Activated CD4-positive, alpha-beta memory T cell treated with anti-CD3 and anti-CD28 coated beads for 36 hours (primary cell): ENCODE measurements at places on chromosomes 1 and 21. TPM values are rescaled to one million over a fixed set of nuclear protein-coding genes. Genes with fewer than 3 reads are reported as not detected.

Gene FAAH
- total RNA-seq, result 5.3 TPM

Gene ENAH
- total RNA-seq, result 0.95 TPM

Gene SPRR2E
- total RNA-seq, result not detected

Gene NTRK1
- 6.7 TPM for total RNA-seq

Gene AKR7A3
- 0.80 TPM for total RNA-seq

- peaks cover 6% of the 10 kb centered on the region for H3K27me3 ChIP-seq
- DNase-seq, result peak; percentile 15
These were observed 17.1 kb downstream of the ZP4 start for GRCh38 chr1:237873487-237874211.

DNA sequence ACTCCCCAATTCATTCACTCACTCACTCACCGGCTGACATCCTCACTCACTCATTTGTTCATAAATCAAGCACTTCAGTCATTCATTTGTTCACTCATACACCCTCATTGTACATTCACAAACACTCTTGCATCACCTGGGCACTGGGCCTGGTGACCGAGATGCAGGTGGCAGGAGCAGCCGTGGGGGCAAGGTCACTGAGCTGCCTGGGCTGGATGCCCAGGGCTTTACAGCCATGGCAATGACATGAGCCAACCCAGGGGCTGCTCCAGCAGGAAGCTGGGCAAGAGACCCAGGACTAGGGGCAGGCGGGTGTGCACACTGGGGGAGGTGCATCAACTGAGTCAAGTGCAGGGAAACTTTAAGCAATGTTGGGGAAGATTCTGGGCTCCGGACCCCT is 113.6 kb upstream of the IGSF21 start:
- no peak overlapping the region for H3K4me3 ChIP-seq
- peaks cover 5% of the 10 kb centered on the region for H3K27me3 ChIP-seq
- H3K4me1 ChIP-seq, result no peaks in the 10 kb centered on the region
- no peak overlapping the region for H3K27ac ChIP-seq

DNA sequence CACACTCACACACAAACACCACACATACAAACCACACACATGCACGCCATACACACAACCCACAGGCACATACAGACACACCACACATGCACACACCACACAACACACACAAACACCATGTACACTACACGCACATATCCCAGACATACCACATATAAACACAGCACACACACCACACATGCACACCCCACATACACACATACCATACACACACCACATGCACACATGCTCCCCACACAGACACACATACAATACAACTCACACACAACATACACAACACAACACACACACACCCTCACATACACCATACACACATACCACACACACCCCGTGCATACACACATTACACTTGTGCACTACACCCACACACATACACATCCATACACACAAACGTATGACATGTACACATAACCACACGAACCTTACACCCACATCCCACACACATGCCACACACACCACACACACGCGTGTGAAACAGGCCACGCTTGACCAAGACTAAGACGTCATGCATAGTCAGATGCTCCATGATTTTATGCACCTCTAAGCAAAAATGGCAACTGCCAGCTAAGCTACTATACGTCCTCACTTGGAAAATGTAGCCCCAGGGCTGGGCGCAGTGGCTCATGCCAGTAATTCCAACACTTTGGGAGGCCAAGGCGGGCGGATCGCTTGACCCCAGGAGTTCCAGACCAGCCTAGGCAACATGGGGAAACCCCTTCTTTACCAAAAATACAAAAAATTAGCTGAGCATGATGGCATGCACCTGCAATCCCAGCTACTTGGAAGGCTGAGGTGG is 77.4 kb upstream of the TMPRSS2 start:
- no peaks in the 10 kb centered on the region for H3K36me3 ChIP-seq
- no peaks in the 10 kb centered on the region for H3K4me1 ChIP-seq
- H3K27me3 ChIP-seq, result peaks cover 6% of the 10 kb centered on the region
- no peak for DNase-seq

GRCh38 chr1:167500283-167500860 is 18.0 kb downstream of the CD247 start:
- H3K4me3 ChIP-seq, result peak overlapping the region; percentile 64
- no peak for DNase-seq
- no peaks in the 10 kb centered on the region for H3K27me3 ChIP-seq
- peak overlapping the region; percentile 87 for H3K27ac ChIP-seq
- peaks cover 99% of the 10 kb centered on the region for H3K4me1 ChIP-seq

DNA sequence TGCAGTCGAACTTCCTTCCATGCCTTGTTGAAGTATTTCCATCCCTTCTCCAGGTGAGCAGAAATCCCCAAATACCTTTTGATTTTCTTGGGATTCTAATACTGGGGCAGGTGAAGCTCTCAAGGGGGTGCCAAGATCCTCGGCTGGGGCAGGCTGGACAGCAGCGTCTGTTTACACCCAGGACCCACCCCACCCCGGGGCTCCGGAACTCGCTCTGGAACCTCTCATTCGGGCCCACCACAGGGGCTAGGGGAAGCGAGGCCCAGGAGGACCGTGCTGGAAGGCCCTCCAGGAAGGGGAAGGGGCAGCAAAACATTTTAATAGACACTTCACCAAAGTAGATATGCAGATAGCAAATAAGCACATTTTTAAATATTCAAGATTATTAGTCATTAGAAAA is 161.9 kb upstream of the GORAB start:
- no peak overlapping the region for H3K4me3 ChIP-seq
- no peak overlapping the region for H3K27ac ChIP-seq
- no peaks in the 10 kb centered on the region for H3K27me3 ChIP-seq
- no peak for DNase-seq
- H3K4me1 ChIP-seq, result no peaks in the 10 kb centered on the region

- H3K4me1 ChIP-seq, result no peaks in the 10 kb centered on the region
- no peak for DNase-seq
- peaks cover 38% of the 10 kb centered on the region for H3K36me3 ChIP-seq
- no peak overlapping the region for H3K4me3 ChIP-seq
These were observed 48.1 kb downstream of the KIF21B start for GRCh38 chr1:200975458-200975857.

DNA sequence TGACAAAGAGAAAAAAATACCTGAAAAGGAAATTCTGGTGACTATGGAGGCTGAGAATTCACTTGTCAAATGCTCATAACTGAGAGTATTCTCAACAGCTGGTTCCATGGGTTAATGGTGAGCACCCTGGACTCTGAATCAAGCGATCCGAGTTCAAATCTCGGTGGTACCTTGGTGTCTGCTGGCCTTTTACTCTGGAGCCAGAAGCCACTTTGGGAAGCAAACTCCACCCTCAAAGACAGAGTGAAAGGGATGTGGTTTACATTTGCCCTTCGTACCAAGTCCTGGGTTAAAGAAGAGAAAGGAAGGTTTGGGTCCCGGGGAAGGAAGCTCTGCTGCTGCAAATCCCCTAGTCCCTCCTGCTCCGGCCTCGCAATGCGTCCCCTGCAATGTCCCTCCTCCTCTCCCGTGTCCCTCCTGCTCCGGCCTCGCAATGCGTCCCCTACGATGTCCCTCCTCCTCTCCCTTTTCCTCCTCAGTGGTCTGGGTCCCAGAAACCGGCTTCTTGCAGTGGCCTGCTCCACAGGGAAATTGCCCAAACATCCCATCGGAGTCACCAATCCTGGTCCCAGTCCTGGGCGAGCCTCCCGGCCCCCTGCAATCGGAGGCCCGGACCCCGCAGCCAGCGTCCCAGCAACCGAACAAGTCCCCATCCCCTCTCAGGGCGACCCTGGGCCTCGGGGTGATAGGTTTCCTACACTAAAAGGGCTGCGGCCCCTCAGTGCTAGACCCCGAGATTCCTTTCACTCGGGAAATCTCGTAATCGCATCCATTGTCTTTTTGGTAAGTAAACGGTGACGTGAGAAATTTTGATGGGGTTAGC is 129.4 kb downstream of the PPIAL4G start:
- H3K27ac ChIP-seq, result no peak overlapping the region
- peak overlapping the region; percentile 24 for H3K4me3 ChIP-seq
- peak; percentile 41 for DNase-seq
- peaks cover 51% of the 10 kb centered on the region for H3K27me3 ChIP-seq
- H3K4me1 ChIP-seq, result peaks cover 3% of the 10 kb centered on the region

DNA sequence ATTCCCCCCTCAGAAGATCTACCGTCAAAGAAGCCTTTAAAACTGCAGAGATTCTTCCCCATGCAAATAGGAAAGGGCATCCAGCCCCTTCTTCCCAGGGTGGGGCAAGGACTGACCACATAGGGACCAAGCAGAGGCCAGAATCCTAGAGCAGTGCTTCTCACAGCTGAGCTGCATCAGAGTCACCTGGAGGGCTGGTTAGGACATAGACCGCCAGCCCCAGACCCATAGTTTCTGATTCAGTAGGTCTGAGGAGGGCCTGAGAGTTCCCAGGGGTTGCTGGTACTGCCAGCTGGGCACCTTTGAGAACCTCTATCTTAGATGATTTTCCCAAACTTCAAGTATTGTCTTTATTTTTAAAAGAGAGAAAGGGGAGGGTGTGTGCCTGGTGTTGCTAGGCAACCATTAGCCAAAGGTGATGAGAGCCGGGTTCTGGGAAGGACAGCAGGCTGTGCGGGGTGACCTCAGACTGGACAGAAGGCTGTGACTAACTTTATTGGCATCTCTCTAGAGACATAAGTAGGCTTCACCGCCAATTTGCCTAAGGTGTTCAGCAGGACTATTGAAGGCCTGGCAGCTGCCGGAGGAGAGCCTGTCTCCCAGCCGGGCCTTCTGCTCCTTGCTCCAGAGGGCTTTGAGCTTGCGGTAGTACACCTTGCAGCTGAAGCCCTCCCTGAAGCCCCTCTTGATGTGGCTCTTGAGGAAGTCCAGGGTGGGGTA is 3.0 kb downstream of the SPATA46 start:
- no peaks in the 10 kb centered on the region for H3K4me1 ChIP-seq
- no peaks in the 10 kb centered on the region for H3K27me3 ChIP-seq
- no peaks in the 10 kb centered on the region for H3K36me3 ChIP-seq

GRCh38 chr1:194225821-194226220 is 1039.4 kb upstream of the B3GALT2 start:
- H3K27me3 ChIP-seq, result no peaks in the 10 kb centered on the region
- no peaks in the 10 kb centered on the region for H3K36me3 ChIP-seq
- DNase-seq, result no peak
- peak overlapping the region; percentile 23 for H3K27ac ChIP-seq

DNA sequence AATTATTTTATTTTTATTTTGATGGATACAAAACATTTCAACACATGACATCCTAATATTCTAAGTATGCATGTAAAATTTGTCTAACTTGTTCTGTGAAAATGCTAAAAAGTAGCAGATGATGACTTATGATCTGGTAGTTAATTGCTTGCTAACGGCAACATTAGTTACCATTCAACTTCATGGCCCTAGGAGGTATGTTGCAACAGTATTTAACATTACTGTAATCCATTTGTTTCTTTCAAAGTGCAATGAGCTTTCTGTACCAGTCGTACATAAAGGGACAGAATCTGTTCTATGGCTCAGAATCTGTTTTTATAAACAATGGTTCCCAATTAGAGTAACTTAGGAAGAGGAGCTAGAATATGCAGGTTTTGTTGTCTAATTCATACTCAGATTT is 91.5 kb upstream of the ZNHIT6 start:
- H3K4me3 ChIP-seq, result no peak overlapping the region
- H3K36me3 ChIP-seq, result no peaks in the 10 kb centered on the region
- H3K27ac ChIP-seq, result no peak overlapping the region
- no peaks in the 10 kb centered on the region for H3K27me3 ChIP-seq
- H3K4me1 ChIP-seq, result no peaks in the 10 kb centered on the region

DNA sequence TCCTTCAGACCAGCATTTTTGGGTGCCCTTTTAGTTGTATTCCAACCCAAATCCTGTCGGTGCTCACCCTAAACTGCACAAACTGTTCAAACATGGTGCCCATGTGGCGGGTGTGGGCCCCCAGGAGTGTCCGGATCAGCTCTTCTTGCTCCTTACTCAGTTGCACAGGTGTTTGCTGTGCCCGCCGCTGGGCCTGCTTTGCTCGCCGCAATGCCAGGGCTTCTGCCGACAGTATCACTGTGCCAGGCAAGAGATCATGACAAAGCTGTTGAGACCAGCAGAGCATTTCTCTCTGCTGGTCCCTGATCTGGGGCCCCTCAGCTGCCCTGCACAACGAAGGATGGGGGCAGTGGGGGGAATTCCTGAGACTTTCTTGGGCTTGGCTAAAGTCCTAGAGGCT is 4.9 kb downstream of the NR1I3 start:
- H3K27ac ChIP-seq, result no peak overlapping the region
- H3K27me3 ChIP-seq, result no peaks in the 10 kb centered on the region
- H3K36me3 ChIP-seq, result peaks cover 6% of the 10 kb centered on the region
- no peak overlapping the region for H3K4me3 ChIP-seq

DNA sequence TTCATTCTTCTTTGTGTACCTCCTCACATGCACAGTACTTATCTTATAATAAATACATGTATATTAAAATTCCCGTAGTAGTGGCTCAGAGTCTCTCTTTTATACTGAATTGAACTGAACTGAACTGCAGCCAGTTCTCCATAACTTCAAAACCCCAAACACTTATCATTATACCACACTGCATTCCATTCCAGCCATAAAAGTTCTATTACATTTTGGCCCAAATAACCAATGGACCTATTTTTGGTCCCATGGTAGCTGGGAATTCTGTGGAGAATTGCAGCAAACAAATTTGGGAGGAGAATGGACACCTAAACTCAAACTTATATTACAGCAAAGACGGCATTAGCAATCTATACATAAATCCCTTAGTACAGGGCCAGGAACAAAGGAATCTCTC is 86.6 kb upstream of the C1orf87 start:
- H3K4me1 ChIP-seq, result no peaks in the 10 kb centered on the region
- no peak for DNase-seq
- no peaks in the 10 kb centered on the region for H3K27me3 ChIP-seq
- no peaks in the 10 kb centered on the region for H3K36me3 ChIP-seq

GRCh38 chr1:106289265-106289928 is 767.1 kb upstream of the PRMT6 start:
- H3K27ac ChIP-seq, result no peak overlapping the region
- H3K36me3 ChIP-seq, result no peaks in the 10 kb centered on the region
